ENCODE measurements at places on chromosomes 12 and 14.
A peak's percentile ranks its signal among the peaks of the same experiment; 100 is the strongest.

DNA sequence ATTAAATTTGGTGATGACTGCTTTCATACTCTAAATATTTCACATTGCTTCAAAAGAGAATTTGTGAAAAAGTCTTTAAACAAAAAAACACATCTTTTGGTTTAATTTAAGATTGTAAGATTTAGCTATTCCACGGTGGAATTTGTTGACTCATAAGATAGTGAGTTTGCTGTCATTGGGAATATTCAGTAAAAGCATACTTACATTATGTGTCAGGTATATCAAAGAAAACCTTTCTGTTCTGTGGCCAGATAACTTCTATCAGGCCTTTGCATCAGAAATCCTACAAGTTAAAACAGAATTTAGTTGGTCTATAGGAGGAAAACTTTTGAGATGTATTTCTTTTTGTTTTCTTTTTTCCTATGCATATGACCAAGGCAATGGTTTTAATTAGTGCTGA is 148.8 kb upstream of the E2F7 start:
- DNase-seq = no peak

DNA sequence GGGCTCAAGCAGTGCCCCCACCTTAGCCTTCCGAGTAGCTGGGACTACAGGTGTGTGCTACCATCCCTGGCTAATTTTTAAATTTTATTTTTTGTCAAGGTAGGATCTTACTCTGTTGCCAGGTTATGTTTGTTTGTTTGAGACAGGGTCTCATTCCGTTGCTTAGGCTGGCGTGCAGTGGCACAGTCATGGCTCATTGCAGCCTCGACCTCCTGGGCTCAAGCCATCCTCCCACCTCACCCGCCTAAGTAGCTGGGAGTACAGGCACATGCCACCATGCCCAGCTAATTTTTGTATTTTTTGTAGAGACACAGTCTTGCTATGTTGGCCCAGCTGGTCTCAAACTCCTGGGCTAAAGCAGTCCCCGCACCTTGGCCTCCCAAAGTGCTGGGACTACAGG is 83.3 kb upstream of the KCNH3 start:
- DNase-seq = no peak

- DNase-seq = peak; percentile 85
Observed at GRCh38 chr14:96502621-96503305, 581 bp downstream of the PAPOLA start.

DNA sequence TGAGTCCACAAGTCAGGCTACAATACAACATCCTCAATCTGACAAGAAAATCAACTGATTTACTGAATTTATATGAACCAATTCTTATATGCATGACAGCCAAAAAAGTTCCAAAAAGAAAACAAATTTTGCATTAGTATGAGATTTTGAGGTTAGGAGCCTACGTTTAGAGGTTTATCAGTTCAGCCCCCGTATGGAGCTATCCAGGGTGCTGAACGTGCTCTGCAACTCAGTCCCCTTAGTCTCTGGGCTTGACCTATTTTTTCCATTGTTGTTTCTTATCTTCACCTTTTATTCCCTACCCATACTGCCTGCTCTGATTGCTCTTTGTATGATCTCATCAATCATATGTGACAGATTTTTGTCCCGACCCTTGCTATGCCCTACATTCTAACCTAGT is 693.0 kb downstream of the NRXN3 start:
- DNase-seq = no peak

DNA sequence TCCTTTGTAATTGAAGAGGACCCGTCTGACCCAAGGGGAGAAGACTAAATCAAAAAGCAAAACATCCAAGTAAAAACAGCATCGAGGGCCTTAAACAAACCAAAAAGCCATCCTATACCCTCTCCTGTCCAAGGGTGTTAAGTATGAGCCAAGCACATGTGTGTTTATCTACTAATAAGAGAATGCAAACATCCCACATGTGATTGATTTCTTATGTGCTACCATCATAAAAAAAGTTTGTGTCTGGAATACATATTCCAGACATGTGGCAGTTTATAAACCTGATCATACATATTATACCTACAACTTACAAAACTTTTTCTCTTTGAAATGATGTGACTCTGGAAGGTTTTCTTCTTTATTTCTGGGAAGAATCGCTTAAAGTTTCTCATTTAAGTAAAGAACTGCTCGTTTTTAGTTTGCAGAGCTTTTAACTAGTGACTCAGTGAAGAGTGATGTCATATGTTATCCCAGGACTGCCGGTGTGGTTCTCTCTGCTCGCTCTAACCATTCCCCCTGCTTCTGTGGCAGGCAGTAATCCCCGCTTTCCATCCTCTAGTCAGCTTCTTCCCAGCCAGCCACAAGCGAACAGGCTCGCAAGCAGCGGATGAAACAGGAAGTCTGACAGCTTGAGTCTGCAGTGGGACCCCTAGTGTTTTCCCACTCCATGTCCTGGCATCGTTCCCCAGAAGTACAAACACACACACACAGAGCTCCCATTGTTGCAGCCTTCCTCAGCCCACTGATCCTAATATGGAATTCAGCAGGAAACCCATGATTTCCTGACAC is 431 bp upstream of the RHOJ start:
- DNase-seq = peak; percentile 95

GRCh38 chr12:29211696-29212095 is 62.6 kb downstream of the FAR2 start:
- DNase-seq = no peak

DNA sequence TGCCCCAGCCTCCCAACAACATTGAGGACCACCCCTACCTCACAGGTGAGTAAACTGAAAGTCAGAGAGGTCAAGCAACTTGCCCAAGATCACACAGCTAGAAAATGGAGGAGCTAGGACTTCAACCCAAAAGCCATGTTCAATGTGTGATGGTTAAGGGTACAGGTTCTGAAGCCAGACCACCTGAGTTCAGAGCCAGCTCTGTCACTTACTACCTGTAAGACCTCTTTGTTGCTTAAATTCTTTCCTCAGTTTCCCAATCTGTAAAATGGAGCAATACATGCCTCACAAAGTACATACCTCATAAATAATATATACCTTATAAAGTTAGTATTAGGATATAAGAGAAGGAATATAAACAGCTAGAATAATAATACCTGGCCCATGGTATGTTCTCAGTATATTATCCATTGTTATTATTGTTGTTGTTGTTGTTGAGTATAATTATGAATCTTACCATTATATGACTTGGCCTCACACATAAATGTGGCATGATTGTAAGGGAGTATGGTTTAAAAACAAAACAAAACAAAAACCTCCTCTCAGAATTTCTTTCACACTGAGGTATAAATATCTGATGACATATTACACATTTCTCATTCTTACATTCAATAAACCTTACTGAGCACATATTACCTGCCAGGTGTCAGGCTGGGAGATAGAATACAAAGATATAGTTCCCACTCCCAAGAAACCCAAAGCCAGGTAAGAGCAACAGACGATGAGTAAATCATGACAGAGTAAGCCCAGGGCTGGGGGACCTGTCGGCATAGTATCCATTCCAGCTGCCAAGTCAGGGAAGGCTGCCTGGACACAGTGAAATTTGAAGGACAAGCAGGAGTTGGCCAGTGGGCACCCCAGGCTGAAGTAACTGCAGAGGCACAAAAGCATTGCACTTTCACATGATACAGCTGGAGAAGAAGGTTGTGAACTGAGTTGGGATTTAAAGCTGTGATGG is 19.6 kb downstream of the CMKLR1 start:
- DNase-seq = no peak

GRCh38 chr12:117684471-117684870 is 284.3 kb downstream of the KSR2 start:
- DNase-seq = no peak

DNA sequence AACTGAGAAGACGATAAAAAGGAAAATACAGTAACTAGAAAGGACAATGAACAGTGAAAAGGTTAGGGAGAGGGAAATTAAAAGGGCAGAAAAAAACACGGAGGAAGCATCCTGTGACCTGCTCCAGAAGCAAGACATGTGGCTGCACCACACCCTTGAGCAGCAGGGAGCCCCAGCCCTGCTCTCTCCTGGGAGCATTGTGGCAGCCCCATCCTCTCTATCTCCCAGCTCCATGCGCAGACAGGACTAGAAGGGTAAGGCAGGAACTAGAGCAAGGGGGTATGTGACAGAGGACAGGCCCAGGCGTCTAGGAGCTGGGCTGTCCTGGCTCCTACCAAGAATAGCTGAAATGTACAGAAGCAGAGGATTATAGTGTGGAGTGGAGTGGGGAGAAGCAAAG is 38.6 kb upstream of the SMUG1 start:
- no peak for DNase-seq

DNA sequence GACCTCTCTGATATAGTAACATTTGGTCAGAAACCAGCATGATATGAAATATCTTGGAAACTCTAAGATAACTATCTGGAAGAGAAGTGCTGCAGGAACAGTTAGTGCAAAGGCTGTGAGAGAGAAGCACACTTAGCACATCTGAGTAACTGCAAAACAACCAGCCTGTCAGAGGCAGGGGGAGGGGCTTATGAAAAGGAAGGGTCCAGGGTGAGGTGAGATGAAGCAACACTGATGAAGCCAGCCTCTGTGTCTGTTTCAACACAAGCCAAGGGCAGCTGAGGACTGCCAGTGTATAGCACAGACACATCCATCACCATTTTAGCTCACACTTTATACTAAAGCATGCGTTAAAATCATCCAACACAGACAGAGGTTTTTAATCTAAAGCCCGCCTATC is 37.4 kb upstream of the OVCH1 start:
- no peak for DNase-seq

DNA sequence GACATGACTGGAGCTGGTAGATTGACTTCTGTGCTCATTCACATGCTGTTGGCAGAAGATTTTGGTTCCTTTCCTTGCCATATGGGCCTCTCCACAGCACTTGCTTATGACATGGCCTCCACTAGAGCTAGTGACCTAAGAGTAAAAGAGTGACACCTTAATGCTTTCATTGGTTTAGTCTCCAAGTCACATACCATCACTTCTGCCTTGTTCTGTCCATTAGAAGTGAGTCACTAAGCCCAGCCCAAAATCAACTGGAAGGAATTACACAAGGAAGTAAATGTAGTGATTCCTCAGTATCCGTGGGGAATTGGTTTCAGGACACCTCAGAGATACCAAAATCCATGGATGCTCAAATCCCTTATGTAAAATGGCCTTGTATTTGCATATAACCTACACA is 81.3 kb downstream of the PPHLN1 start:
- DNase-seq = no peak

- DNase-seq = no peak
Observed at GRCh38 chr12:45355730-45356129, 139.8 kb downstream of the ANO6 start.

- DNase-seq = no peak
Observed at GRCh38 chr12:27343255-27344000, 10.8 kb downstream of the BMAL2 start.

DNA sequence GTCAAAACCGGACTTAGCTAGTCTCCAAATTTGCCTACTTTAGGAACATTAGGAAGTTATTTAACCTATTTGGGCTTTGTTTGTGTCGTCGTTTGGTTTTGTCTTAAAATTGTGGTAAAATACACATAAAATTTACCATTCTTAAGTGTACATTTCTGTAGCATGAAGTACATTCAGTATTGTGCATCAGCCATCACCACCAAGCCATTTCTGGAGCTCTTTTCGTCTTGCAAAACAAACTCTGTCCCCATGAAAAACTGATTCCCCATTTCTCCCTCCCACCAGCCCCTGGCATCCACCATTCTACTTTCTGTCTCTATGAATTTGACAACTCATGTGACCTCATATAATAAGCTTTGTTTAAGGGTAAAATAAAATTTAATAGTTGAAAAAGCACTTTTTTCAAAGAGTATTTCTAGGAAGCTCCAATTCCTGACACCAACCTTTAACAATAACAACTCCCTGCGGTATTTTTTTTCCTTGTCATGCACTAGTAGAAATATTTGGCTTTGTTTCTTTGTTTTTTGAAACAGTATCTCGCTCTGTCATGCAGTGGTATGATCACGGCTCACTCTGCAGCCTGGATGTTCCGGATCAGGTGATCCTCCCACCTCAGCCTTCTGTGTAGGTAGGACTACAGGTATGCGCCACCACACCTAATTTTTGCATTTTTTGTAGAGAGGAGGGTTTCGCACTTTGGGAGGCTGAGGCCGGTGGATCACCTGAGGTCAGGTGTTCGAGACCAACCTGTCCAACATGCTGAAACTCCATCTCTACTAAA is 3.6 kb upstream of the UBC start:
- DNase-seq = no peak

DNA sequence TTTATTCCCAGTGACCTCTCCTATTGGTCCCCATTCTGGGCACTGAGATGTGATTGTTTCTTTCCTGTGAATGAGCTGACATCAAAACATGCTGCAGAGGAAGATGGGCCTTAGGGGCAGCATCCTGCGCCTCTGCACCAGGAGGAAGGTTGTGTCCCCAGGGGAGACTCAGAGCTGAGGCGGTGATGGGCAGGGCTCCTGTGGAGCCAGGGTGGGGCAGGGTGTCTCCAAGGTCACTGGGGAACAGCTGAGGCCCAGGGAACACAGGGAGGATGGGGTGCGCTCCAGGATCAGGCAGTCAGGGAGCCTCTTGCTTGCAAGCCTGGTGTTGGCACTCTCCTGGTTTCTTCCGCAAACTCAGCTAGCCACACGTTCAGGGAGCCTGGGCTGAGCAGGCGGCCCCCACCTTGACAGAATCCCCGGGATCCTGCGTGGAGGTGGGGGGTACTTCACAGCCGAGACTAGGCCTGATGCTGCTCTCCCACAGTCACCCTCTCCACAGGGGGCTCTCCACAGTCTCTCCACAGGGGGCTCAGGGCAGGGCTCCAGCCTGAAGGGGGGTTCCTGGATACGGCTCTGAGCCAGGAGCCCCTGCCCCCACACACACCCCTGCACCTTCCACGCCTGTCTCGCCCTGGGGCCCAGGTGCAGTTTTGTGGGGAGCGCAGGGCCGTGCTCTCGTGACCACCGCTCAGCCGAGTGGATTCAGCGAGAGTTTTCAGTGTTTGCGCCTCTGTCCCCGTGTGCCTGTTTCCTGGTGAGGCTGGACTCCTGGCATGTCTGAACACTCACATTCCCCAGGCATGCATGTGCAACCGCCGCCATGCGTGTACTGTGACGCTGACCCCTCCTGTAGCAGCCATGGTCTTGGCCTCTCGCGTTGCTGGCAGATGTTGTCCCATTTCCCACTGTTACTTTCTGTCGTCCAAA is 264.7 kb downstream of the SEC23A start:
- DNase-seq = no peak

- no peak for DNase-seq
Observed at GRCh38 chr14:68392393-68393141, 400.3 kb downstream of the ZFP36L1 start.

GRCh38 chr14:99576761-99577705 is 27.0 kb downstream of the CCDC85C start:
- DNase-seq = no peak

GRCh38 chr12:31122481-31122880 is 48.8 kb downstream of the DDX11 start:
- DNase-seq = no peak
